ENCODE measurements at places on chromosomes 7 and 10. TPM values are rescaled to one million over a fixed set of nuclear protein-coding genes. Genes with fewer than 3 reads are reported as not detected.

Gene ABCB4
- total RNA-seq, result not detected

Gene TLX1
- total RNA-seq, result not detected

Gene ZNF248
- 8.6 TPM for total RNA-seq

Gene HOXA7
- total RNA-seq, result not detected

Gene OR9A2
- total RNA-seq, result not detected

Gene NPC1L1
- total RNA-seq, result not detected

Gene CARD11
- total RNA-seq, result under 0.01 TPM

Gene GRM3
- total RNA-seq, result not detected

Gene BTAF1
- total RNA-seq, result 58.6 TPM

Gene PIP
- total RNA-seq, result not detected

Gene SUN3
- total RNA-seq, result not detected

Gene CALML3
- not detected for total RNA-seq

Gene ODAD2
- total RNA-seq, result 0.18 TPM

Gene CYP2C9
- not detected for total RNA-seq

Gene ZP3
- 0.63 TPM for total RNA-seq

Gene MRLN
- total RNA-seq, result not detected

Gene TCTN3
- total RNA-seq, result 38.3 TPM

Gene GJD4
- not detected for total RNA-seq

Gene SOSTDC1
- not detected for total RNA-seq

Gene GNAI1
- 46.7 TPM for total RNA-seq

Gene LAMB1
- 332 TPM for total RNA-seq

Gene PDE6C
- not detected for total RNA-seq

Gene ABCB8
- total RNA-seq, result 18.1 TPM

Gene BHLHA15
- not detected for total RNA-seq

Gene IKZF1
- total RNA-seq, result not detected

Gene ZNF273
- 1.8 TPM for total RNA-seq

Gene PAOX
- 5.4 TPM for total RNA-seq

All from fibroblast of the aortic adventitia (primary cell).